Umbilical cord (tissue), 2 donors: ENCODE measurements at places on chromosomes 2 and 18.

- DNase-seq = peak; percentile 45
Measured at GRCh38 chr2:152647552-152647951, 69.7 kb downstream of the PRPF40A start.

GRCh38 chr2:133200684-133201421 lies 367.4 kb downstream of the NCKAP5 start:
- DNase-seq = no peak

GRCh38 chr18:60861575-60861974 lies 471.7 kb upstream of the CDH20 start:
- DNase-seq = no peak

- no peak for DNase-seq
Measured at GRCh38 chr18:12885500-12885899, 1.5 kb upstream of the PTPN2 start.

GRCh38 chr2:199136681-199137080 lies 321.1 kb downstream of the SATB2 start:
- DNase-seq = peak; percentile 66

DNA sequence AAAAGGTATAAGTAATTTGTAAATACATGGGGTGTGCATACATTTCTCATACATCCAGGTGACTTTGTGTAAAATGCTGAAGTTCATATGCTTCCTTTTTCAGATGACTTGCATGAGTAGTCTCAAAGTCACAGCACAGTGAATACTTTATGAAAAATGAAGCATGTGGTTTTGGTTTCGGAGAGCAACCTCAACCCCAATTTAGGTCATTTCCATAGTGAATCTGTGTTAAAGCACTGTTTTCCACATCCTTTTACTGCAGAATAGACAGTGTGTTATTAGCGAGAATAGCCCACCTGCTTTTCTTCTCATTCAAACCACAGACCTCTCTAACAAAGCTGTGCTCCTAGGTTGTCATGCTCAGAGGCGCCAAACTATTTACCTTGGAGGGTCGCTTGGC lies 204.4 kb upstream of the RASGRP3 start:
- DNase-seq = no peak

- no peak for DNase-seq
Measured at GRCh38 chr18:2918761-2919550, 72.2 kb downstream of the EMILIN2 start.

GRCh38 chr2:196808083-196808665 lies 981 bp downstream of the C2orf66 start:
- no peak for DNase-seq

GRCh38 chr18:54787616-54788015 lies 40.7 kb upstream of the RAB27B start:
- no peak for DNase-seq

GRCh38 chr2:68463287-68463877 lies 3.7 kb downstream of the FBXO48 start:
- DNase-seq = peak; percentile 74

DNA sequence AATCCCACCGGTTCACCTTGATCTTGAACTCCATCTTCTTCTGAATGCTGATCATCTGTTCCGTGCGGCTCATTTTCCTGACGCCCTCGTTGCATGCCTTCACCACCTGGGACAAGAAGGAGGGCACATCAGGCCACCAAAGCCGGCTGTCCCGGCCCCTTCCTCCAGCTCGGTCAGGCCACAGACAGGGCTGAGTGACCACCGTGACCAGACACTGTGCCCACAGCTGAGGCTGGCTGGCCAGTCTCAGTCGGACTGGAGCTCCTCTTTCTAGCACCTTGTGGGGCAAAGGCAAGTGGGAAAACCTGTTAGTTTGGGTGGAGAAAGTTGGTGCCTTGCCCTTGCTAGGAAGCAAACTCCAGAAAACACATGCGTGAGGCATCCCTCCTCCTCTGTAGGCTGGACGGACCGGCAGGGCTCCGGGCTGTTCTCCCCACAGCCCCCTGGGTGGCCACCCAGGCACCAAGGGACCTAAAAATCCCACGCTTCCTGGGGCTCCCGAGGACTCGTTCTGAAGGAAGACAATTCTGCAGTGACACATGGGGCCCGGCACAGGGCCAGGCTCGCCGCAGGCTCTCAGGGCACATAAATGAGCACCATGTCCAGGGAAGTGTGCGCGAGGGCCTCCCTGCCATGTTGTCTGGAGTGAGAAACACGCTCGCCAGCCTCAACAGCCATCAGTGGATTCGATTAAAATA lies 15.3 kb downstream of the SNORC start:
- DNase-seq = no peak

- DNase-seq = peak; percentile 54
Measured at GRCh38 chr2:66582104-66582986, 147.4 kb downstream of the MEIS1 start.

GRCh38 chr18:23586249-23587196 lies at the start of gene NPC1:
TSS of gene NPC1 (minus strand) at chr18:23586506. CDS start at chr18:23586343, 163 bp downstream.
- peak; percentile 97 for DNase-seq
